ENCODE measurements at places on chromosomes 7 and 10.

GRCh38 chr10:103672345-103672744 lies 178.8 kb downstream of the NEURL1 start:
- no peak for DNase-seq

DNA sequence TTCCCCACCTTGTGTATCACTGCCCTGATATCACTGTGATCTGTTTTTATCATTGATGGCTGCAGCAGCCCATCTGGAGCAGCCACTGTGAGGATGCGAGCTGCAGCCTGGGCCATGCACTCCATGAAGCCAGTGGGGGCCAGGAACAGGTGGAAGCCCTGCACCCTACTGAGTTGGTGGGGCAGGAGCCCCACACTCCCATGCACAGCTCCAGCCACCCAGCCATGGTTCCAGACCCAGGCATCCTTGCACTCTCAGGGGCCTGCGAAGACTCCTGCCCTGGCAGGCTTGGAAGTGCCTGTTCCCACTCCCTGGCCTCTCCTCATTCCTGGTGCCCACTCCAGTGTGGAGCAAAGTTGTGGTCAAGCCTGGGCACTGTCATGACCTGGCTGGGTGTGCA lies 424.0 kb upstream of the FZD8 start:
- no peak for DNase-seq

GRCh38 chr7:44961844-44962482 lies 16.9 kb downstream of the MYO1G start:
- no peak for DNase-seq

DNA sequence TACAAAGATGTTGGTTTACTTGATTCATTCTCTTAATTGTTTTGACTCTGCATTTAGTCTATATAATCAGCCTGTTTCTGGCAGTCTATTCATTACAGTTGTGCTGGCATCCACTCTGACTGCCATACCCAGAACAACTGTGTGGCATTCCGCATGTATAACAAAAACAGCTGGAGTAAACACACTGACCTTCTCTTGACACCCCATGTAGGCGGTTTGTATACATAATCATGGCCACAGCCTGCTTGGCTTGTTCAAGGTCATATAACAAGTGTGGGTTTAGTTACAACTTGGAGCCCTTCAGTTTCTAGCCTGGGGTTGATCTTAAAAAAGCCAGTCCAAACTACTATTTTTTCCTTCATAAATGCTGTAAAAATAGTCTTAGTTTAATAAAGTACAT lies 70.9 kb downstream of the MBL2 start:
- DNase-seq: no peak

- no peak for DNase-seq
Observed at GRCh38 chr7:158141806-158142518, 445.7 kb downstream of the PTPRN2 start.

GRCh38 chr7:1868516-1869165 lies 198.6 kb downstream of the ELFN1 start:
- DNase-seq: no peak

- DNase-seq: peak; percentile 48
Observed at GRCh38 chr10:92164036-92164696, 126.7 kb downstream of the CPEB3 start.

- no peak for DNase-seq
Observed at GRCh38 chr7:24685708-24686107, 71.6 kb downstream of the GSDME start.

GRCh38 chr10:66833861-66834260 lies 92.0 kb upstream of the LRRTM3 start:
- peak; percentile 36 for DNase-seq

- DNase-seq: no peak
Observed at GRCh38 chr10:48400850-48401220, 94.4 kb downstream of the MAPK8 start.

DNA sequence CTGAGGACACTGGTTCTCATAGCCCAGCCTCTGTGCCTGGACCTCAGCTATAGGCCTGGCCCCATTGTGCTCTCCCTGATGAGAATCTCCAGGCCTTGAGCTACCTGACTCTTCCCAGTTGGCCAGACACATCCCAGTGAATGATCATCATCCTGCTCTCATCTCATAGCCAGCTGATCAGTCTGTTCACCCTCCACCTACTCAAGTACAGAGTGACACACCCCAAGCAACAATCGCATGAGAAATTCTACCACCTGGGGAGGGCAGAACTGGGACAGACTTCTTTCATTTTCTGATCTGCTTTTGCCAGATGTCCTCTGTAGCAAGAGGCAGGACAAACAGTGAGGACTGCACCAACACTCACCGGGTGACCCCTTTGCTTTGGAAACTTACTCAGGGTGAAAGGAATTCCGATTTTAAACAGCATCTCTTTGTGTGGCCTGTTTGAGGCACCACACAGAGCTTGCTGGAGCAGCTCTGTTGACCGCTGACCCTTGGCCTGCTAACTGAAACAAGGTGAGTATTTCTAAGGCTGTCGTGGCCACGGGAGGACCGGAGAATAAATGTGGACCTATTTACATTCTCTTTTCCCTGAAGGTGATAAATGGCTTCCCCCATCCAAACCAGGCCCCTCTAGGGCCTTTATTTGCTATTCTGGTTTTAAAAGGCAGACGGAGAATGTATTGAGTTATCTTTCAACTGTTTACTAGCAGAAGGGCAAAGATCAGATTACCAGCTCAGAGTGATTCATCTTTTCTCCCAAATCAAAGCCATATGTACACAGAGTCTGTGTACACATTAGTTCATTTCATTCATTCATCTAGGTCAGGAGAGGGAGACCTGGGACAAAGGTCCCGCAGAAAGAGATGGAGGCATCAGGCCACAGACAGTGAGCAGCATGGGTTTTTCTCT lies 181.4 kb upstream of the TNS3 start:
- peak; percentile 84 for DNase-seq

DNA sequence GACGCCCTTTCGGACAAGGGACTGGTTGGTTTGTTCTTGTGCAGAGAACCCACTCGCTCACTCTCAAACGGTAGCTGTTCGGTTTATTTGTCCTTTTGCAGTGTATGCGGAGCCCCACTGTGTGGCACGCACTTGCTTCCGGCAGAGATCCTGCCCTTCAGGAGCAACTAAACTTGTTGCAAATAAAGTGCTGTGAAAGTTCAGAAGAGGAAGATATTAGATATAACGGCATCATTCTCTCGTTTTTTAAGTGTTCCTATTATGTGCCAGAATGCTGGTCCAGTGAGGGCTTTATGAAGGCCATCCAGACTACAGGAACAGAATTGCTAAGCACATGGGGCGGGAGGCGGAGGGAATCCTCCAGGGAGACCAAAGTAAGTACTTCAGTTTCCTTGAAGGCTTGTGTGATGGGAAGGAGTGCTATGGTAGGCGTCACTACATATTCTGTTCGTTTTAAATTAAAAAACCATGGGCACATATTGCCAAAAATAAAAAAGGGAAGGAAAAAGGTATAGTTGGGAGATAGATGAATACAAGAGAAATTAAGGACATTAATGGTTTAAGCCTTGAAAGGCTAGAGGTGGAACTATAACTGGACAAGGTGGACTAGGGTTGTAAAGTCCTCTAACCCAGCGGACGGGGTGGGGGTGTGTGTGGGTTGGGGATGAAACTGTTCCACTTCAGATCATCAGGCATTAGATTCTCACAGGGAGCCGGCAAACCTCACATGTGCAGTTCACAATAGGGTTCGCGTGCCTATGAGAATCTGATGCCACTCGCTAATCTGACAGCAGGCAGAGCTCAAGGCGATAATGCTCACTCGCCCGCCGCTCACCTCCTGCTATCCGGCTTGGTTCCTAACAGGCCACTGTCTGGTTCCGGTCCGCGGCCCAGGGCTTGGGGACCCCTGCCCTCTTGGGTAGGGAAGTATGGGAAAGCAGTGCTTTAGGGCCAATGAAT lies 704 bp upstream of the ERLIN1 start:
- DNase-seq: peak; percentile 56

DNA sequence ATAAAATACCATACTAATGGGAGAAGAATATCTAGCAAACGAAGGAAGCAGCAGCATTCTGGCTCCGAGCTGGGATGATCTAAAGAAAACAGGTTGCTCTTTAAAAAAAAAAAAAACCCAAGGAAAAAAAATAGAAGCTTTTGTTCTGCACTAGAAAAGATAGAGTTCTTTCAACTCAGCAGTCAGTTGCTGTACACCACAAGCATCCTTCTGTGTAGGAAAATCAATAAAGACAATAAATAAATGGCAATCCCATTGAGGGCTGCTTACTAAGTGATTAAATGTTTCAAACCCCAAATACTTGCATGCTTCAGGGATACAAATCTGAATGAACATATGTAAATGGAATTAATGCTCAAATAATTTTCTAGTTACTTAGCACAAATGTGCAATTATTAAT lies 207.1 kb downstream of the TEX36 start:
- no peak for DNase-seq

GRCh38 chr7:44634839-44635591 lies 28.6 kb downstream of the OGDH start:
- no peak for DNase-seq

GRCh38 chr10:70549962-70550458 lies 52.5 kb downstream of the PRF1 start:
- peak; percentile 49 for DNase-seq

- peak; percentile 40 for DNase-seq
Observed at GRCh38 chr10:24843256-24843655, 109.2 kb downstream of the PRTFDC1 start.

Data from bronchial epithelial cell (primary cell).